ENCODE measurements at places on chromosomes 16 and 17.

DNA sequence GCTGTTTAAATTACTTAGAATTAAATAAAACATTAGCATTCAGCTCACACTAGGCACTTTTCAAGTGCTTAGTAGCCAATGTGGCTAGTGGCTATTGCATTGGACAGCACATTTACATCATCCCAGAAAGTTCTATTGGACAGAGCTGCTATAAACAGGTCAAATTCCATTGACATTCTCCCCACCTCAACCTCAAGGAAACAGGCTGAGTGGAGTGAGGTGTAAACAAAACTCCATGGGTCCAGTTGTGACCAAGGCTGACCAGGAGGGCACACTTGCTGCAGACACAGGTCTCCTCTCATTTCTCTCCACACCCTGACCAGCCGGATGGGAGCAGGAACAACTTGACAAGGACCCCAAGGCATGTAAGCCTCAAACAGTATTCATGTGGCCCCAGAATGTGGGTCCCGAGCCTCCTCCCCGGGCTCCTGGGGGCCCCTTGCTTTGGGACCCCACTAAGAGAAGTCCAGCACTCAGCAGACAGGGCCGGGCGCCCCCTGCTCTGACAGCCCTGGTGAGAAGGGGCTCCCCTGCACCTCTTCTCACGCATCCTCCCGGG lies 488 bp downstream of the C17orf113 start:
- DNase-seq = no peak

GRCh38 chr16:24689128-24689527 lies 40.3 kb upstream of the TNRC6A start:
- DNase-seq = no peak

GRCh38 chr17:50118076-50118827 lies 11.7 kb downstream of the SAMD14 start:
- DNase-seq = no peak

DNA sequence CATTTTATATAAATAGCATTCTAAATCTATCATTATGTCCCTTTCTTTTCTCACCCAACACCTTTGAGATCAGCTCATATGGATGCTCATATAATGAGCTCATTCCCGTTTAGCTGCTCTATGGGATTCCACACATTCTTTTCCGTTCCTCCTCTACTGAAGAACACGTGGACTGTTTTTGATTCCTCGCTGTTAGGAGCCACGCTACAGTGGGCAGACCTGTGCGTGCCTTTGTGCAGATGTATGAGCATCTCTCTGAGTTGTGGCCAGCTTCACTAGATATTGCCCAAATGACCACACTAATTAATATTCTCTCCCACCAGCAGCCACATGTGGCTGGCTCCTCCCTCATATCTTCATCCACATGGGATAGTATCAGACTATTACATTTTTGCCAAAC lies 6.0 kb upstream of the TNFRSF13B start:
- DNase-seq = no peak

GRCh38 chr16:58024486-58025350 lies 836 bp upstream of the MMP15 start:
- no peak for DNase-seq

DNA sequence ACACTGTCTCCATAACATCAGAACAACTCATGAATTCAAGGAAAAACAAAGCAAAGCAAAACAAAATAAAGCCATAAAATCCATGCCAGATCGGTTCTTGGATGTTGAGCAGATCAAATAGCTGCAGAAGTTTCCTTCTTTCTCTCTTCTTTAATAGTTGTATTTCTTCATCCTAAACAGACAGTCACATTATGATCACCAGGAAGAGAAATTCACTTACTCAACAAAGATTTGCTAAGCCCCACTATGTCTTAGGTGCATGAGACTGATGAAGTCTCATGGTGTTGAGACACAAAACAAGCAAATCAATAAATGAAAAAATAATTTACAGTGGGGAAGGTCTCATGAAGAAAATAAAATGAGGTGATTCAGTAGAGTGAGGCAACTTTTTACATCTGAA lies 72.8 kb downstream of the WIPI1 start:
- no peak for DNase-seq

DNA sequence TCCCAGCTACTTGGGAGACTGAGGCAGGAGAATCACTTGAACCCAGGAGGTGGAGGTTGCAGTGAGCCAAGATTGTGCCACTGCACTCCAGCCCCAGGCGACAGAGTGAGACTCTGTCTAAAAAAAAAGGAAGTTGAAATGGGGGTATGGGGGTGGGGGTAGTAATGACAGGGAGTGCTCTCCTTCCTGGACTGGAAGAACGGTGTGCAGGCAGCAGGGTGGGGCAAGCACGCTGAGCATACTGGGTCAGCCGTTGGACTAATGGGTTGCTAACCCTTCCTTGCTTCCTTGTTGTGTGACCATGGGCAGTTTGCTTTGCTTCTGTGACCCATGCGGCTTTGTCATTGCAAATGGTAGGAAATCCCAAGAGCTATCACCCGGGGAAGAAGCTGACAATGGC lies 16.5 kb downstream of the KATNIP start:
- DNase-seq = no peak
